Activated CD4-positive, alpha-beta T cell treated with anti-CD3 and anti-CD28 coated beads for 24 hours (primary cell): ENCODE measurements at places on chromosomes 1 and 21.

DNA sequence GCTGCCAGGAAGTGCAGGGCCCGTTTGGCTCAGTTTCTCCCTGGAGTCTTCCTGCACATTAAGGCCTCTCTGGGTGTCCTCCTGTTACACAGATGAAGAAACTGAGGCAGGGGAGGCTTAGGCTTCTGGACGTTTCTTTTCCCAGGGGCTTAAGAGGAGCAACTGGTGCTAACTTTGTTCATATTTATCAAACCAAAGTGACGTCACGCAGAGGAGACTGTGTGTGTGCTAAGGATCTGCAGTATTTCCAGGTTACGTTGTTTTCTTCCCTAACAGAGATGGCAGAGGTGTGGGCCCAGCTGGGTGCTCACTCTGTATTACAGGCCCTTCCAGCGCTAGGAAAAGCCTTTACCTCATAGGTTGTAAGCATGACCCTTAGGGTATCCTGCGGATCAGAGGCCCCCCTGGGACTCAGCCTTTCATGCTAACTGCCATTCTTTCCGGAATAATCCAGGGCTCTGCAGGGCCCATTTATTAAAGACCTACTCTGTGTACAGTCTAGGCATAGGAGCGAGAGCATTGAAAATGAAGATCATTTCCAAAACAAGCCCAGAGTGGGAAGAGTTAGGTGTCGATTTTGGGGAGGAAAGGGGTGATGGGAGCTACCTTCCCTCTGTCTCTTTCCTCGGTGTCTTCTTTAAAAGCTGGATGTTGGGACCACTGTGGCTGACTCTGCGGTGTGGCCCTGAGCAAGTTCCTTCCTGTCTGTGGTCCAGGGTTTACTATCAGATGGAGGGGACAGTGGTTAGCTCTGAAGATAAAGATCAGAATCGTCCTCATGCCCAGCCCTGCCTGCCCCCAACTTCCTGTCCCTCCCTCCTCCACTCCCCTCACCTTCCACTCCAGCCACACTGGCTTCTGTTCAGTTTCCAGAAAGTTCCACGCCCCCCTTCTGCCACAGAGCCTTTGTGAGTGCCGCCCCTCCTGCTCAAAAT lies 4.6 kb downstream of the AGTRAP start:
- peak; percentile 5 for DNase-seq

- no peak for DNase-seq
These were observed 30.4 kb downstream of the APP start for GRCh38 chr21:26140164-26140579.

DNA sequence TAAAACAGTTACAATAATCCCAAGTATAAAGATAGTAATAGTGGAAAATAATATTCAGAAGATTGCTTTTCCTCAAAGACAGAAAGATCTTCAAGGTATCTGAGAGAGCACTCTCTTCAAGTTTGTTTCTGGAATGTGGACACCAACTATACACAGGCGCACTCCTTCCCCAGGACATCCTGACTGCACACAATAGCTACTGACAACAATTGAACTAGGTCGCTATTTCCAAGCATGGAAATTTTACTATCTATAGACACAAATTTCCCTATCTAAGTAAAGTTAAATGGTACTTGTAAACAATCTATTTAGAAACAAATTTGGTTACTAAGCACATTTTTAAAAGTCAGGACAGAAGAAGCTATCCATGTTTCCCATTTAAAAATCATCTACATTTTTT lies 19.1 kb downstream of the ARHGAP29 start:
- no peak for DNase-seq

DNA sequence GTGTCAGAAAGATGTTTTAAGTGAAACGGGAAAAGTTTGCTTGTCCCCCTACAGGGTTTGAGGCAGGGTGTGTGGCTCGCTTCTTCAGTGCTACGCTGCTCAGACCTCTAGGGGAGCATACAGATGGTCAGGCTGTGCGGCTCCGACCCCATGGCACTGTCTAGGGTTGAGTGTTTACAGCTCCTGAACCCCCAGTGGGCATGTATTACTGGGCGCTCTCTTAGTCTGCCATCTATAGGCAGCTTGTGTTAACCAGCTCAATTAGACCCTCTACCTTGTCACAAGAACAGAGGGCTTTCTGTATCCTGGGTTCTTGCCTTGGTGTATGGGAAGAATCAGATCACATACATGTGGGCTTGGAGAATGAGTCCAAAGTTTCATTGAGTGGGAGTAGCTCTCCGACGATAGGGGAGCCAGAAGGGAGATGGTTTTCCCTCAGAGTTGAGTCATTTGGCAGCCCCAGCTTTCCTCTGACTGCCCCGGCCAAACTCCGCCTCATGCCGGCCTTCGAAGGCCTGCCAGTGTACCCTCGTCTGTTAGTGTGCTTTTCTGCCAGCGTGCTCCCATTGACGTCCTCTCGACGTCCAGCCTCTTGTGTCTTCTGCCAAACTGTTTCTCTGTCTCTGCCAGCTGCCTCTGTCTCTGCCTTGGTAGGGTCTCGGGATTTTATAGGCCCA lies 38.6 kb upstream of the ADGRL4 start:
- no peak for DNase-seq

- no peak for DNase-seq
These were observed 155.8 kb upstream of the EDN2 start for GRCh38 chr1:41640141-41640751.

DNA sequence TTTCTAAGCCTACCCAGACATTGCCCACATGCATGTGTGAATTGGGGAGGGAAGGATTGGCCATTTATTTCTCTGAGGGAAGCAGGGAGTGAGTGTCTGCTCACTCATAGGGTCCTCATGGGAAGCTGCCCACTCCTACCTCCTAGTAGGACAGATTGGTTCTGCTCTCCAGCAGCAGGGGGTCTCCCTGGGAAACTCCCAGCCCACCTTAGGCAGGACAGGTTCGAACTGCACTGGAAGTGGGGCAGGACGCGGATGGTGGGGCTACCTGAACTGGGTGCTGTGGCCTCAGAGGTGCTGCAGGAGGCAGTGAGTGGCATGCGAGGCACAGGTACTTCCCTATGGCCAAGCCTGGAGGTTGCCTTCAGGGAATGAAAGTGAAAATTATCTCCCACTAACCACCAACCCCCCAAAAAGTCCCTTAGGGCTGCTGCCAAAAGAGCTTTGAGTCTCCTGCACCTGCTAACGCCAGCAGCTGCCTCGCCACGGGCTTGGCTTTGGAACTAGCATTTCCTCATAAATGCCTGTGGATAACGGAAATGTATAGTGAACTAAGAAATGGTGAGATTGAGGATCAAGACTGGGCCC lies 157.0 kb upstream of the COA6 start:
- DNase-seq: no peak

DNA sequence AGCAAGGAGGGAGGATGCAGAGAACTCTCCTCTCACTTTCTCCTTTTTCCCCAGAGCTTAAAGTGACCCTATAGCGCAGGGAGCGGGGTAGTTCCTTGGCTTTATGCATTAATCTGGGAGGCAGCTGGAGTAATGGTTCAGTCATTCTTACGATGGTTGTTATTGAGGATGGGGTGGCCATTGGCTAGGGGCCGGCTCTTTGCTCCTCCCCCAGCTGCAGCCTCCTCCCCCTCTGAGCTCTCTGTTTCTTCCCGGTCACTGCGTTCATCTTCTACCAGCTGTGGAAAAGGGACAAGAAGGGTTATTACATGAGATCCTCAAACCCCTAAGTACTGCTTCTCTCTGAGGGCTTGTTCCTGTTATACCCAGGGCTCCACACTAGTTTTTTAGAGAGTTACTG lies 8.6 kb downstream of the CERS2 start:
- no peak for DNase-seq

DNA sequence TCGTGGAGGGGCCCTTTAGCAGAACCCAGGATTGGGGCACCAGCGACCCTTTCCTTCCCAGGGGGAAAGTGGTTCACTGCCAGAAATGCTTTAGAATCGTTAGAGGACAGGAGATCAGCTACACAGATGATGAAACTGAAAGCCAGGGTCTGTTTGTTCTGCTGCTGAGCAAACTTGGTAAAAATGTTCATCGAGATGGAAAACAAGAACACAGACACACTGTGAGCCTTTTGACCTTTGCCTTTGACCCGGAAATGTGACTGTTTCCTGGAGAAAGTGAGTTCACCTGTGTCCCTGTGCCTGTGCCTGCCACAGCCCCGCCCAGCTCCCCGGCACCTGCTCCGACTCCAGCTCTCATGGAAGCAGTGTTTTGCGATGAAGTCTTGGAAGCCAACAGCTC lies 234.3 kb downstream of the CAMTA1 start:
- DNase-seq: no peak

DNA sequence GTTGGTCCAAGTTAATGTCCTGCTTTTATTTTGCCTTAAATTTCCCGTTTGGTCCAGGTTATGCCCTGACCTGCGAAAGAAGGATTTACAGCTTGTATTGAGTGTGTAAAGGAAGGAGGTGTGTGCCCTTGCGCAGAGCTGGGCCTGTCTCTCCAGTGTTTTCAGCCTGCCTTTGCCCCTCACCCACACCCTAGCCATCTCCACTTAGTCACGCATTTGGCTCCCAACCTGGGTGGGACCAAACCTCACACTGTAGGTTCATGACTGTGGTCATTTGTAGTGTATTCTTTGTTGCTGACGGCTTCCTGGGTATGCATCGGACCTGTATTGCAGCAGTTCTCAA lies 572 bp upstream of the SRSF10 start:
- peak; percentile 36 for DNase-seq
